Hematopoietic multipotent progenitor cell treated with erythropoietin and hydrocortisone succinate and interleukin-3 and kit ligand, for 17 days (in vitro differentiated cells): ENCODE measurements at places on chromosomes 4 and X.

GRCh38 chr4:143381189-143382118, 44.8 kb downstream of the GAB1 start:
- no peak for DNase-seq

GRCh38 chr4:184099000-184099399, 118.7 kb downstream of the ENPP6 start:
- DNase-seq, result no peak

DNA sequence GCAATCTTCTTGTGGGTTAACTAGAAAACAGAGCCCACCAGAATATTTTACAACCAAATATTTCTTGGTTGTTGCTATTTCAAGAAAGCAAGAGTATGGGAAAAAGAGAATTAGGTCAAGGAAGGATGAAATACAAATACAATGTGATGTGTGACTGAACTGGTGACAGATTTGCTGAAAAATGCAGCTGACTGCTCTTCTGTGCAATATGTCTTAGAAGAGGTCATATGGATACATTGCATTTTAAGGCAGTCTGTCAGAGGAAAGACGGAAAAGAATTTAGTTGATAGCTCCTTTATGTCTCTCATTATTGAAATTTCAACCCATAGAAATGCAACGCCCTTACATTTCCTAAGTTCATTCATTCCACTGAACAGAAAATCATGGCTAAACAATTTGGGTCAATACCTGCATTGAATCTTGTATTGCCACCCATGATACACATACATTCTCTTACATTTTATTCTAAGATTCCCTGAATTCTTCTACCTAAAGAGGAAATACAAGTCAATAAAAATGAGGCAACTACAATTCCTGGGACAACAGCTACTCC, 423.1 kb downstream of the ADAM29 start:
- DNase-seq, result no peak

DNA sequence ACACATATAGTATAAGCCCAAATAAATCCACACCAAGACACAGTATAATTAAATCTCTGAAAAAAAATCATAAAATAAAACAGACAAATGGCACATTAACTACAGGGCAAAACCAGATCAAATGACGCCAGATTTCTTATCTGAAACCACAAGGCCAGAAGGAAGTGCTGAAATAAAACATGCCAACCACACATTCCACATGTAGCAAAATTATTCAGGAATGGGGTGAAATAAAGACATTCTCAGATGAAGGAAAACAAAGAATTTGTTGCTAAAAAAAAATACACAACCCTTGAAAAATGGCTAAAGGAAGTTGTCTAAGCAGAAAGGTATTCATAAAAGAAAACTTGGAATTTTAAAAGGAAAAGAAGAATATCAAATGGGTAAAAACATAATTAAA, 4.5 kb upstream of the DCAF12L1 start:
- DNase-seq, result no peak

DNA sequence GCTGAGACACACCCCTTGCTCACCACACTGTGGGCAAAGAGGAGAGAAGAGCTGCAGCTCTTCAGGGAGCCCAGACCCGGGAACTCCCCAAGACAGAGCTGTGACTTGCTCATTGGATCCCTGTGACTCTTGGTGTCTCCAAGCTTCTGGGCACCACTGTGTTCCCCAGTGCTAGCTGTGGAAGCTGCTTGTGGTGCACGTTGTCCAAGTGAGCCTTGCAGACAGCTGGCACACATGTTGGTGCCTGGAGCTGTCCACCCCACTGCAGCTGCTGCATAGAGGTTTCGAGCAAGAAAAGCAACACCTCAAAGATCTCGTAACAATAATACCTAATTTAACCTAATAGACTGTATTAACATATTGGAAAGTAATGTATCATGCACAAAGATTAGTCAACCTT, 1089.3 kb downstream of the PCDH18 start:
- DNase-seq, result no peak

GRCh38 chrX:130915302-130915701, 12.3 kb upstream of the ENOX2 start:
- DNase-seq, result no peak

DNA sequence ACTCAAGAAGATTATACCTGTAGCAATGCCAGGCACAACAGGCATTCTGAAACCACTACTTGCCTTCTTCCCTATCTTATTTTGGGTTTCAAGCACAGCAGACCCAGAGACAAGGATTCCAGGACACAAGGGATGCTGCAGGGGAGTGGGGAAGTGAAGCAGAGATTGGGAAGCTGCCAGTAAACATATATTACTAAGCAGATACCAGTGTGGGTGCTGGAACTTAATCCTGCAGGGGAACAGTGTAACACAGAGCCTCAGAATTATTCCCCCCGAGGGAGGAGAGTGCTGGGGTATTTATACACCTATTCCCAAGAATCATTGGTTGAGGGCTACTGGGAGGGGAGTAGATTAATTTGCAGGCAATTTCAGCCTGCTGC, 33.3 kb upstream of the MAML3 start:
- no peak for DNase-seq

- DNase-seq, result no peak
Observed at GRCh38 chrX:17846045-17846444, 15.1 kb downstream of the RAI2 start.

DNA sequence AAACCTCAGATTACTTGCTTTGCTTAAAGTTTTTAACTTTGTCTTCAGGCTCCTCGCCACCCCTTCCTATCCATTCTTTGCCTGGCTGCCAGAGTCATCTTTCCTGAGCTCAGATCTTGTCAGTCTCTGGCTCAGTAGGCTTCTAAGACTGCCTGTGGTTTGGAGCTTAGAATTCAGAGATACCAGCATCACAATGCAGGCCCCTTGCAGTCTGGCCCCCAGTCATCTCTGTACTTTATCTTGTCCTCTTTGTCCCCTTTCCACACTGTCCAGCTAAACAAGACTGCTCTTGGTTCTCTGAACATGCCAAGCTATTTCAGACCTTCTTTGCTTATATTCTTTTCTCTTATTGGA, 3.0 kb downstream of the KIAA0232 start:
- DNase-seq, result no peak

- no peak for DNase-seq
Observed at GRCh38 chr4:39563346-39563847, 36.2 kb upstream of the UGDH start.

DNA sequence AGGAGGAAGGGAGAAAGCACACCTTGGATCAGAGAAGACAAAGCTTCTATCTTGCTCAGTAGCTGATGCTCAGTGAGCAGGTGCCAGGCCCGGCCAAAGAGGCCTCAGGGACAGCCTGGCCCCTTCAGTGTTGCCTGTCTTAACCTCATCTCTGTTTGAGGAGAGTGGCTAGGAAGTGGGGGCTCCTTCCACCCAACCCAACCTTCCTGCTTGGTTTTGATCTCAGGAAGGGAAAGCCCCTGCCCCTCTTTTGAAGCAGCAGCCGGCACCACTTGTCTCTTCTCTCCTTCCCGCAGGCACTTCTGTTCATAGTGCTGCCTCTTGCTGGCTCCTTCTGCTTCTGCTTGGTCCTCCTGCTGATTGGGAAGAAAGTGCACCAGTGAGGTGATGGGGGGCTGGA, 2.4 kb upstream of the AFF2 start:
- no peak for DNase-seq

- no peak for DNase-seq
Observed at GRCh38 chr4:78734441-78735162, 41.5 kb upstream of the BMP2K start.

DNA sequence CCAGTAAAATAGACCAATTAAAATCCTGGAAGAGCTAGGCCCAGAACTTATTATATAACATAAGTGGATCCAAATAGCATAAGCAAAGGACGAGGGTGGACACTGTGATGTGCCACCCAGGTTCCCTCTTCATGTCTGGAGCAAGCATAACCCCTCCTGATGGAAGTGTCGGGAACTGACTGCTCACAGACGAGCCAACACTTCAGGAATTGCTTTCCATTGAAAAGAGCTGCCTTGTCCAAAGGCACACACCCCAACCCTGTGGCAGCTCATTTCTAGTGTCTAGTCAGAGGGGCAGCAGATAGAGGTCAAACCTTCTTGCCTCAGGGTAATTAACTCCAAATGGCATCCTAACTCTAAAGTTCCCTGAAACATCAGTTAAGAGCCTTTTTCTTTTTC, 15.3 kb downstream of the DDIT4L start:
- no peak for DNase-seq

- peak; percentile 7 for DNase-seq
Observed at GRCh38 chr4:101081695-101082369, 265.5 kb downstream of the PPP3CA start.

DNA sequence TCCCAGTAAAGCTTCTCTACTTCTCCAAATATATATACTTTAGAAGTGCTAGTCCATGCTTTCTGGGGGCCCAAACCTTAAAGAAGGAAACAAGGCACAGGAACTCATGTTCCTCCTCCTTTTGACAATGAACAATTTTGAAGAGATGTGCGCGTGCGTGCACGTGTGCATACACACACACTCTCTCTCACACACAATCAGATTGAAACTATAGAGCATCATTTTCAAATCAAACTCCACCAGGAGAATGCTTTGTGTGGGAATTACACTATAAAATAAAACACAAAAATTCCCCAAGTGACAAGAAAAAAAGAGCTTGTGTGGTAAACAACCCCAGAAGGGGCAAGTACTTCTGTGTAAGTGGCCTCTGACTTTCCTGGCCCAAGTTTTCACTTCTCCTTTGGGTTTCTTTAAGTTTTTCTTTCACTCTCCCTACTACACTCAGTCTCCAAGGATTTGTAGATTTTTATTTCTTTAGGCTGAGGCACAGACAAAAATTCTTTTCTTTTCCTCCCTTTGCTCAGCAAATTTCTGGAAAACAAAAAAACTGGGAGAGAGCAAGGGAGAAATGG, 46.6 kb upstream of the SHISA3 start:
- DNase-seq, result no peak

- no peak for DNase-seq
Observed at GRCh38 chr4:108683479-108683878, 33.1 kb downstream of the OSTC start.

GRCh38 chr4:2408401-2408958, 10.0 kb downstream of the ZFYVE28 start:
- DNase-seq, result peak; percentile 30

- peak; percentile 67 for DNase-seq
Observed at GRCh38 chr4:121822796-121823504, 733 bp downstream of the CCNA2 start.

- no peak for DNase-seq
Observed at GRCh38 chr4:161892951-161893350, 270.8 kb downstream of the FSTL5 start.

DNA sequence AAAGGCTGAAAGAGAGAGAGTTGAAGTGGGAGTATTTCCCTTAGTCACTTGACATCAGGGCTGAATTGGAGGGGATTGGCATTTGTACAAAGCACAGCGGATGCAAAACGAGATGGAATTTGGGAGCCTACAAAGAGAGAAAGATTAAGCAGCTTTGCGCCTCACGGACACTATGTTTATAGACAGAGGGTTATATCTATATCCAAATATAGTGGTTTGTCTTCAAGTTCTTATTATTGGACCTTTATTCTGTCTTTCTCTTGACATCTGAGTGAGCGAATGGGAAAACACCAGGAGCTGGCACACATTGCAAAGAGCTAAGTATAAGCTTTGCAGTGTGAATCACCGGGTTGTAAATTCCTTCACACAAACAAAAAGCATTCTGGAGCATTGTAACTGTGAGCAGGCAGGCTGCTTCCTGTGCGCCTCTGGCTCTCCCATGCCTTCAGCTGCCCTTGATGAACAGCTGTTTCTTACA, 500.2 kb downstream of the STIM2 start:
- DNase-seq, result no peak

- DNase-seq, result no peak
Observed at GRCh38 chr4:167613381-167613780, 379.1 kb upstream of the SPOCK3 start.

GRCh38 chrX:48573690-48574269, 504 bp upstream of the RBM3 start:
- no peak for DNase-seq

- no peak for DNase-seq
Observed at GRCh38 chrX:40152741-40153344, 55.1 kb upstream of the BCOR start.

DNA sequence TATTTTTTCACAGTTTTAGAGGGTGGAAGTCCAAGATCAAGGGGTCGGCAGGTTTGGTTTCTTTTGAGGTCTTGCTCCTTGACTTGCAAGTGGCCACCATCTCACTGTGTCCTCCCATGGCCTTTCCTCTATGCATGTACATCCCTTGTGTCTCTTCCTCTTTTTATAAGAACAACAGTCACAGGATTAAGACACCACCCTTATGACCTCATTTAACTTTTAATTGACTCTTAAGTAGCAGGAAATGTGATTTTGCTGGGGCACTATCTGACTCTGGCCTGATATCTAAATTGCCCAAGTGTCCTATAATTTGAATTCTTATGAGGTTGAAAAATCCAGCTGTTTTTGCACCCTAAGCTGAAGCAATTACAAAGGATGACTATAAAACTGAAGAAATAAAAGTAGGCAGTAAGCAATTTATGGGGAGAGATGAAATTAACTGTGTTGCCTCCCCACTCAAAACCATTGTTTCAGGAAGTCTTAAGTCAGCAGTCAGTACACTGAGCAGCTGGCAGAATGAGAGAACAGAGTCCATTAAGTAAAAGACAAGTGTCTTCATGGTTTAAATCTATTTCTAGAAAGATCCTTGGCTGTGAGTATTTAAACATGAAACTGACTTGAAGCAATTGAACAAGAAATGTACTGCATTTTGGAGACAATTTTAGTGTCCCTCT, 601.3 kb downstream of the SPRY1 start:
- DNase-seq, result no peak

- DNase-seq, result peak; percentile 74
Observed at GRCh38 chrX:101617211-101618191, at the start of gene ARMCX6. TSS of gene ARMCX6 (minus strand) at chrX:101618000. CDS start at chrX:101616620, 1,380 bp downstream.

GRCh38 chr4:73607375-73608033, 12.7 kb downstream of the RASSF6 start:
- DNase-seq, result no peak

DNA sequence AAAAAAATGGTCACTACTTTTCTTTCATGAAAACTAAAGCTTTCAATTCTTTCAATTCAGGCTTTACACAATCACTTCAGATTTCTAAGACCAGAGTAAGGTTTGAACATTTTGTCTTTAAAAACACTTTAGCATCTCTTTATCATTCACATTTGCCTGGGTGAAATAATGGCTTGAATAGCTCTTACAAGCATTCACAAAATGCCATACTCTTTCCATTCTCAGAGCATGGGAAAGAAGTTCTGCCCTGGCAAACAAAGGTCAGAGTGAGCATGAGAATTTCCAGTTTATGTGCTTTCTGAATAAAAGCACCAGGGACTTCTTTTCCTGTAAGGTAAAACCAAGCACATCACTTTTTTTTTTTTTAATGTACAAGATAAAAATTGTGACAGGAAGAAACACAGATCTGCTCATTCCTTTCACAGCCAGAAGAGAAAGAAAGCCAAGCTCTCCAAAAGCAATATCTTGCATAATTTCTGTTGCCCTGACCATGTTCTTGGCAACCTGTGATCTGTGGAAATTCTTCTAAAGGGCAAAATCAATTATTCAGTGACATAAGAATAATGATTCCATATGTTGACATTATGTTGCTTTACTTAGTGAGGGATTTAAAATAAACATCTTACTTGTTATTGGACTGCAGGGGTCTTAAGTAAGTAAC, 64.8 kb downstream of the CD40LG start:
- DNase-seq, result no peak
